ENCODE measurements at places on chromosomes 6 and 20.

DNA sequence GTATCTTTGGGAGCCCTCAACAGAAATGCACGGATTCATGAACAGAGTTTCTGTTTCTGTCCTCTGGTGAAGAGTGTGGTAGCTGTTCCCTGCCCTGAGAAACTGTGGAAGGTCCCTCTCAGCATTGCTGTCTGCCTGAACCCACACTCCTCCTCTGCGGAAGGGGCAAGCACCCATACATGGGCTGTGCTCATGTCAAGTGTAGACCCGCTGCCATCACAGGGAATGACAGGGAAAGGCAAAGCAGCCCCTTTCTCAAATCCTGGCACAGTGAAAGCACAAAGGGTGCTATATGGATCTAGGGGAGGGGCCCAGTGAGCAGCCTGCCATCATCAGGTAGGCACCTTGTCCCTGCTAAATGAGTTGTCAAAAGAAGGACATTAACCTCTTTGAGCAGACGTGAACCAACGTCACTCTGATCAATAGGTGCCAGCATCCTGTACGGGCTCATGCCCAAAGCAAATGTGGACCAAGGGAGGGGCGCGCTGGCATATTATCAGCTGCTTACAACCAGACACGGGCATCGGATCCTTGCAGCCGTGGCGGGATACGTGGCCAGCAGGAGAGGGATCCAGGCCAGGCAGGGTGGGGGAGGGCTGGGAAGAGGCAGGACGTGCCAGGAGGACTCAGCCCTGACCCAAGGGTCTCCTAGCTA lies 231.2 kb upstream of the PMEPA1 start:
- no peak for DNase-seq

GRCh38 chr6:148892247-148892646 lies 145.4 kb downstream of the UST start:
- DNase-seq: no peak

DNA sequence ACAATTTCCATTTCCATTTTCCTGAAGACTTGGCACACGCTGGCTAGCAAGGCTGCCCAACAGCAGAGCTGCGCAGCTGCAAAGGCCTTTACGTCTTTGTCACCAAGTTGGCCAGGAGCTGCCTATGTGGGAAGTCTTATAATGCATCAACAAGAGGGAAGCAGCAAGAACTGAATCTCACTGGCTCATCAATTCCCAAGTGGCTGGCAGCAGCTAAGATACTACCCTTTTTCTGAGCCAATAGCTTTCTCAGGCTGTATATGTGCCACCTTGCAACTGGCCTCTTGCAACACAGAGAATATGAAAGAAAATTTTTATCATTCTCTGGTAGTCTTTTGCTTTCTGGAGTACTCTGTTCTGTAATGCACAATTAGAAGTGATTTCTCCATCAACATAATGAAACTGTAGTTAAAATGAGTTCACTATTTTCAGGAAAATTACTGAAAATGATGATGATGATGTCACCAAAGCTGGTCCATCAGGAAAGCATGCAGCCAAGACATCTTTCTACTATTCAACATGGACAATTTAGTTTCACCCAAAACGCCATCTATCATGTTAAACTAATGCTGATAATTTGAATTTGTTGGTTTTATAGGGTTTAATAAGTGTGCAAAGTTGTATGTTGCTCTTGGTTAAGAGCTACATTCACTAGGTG lies 97.3 kb upstream of the FOXA2 start:
- DNase-seq: no peak

DNA sequence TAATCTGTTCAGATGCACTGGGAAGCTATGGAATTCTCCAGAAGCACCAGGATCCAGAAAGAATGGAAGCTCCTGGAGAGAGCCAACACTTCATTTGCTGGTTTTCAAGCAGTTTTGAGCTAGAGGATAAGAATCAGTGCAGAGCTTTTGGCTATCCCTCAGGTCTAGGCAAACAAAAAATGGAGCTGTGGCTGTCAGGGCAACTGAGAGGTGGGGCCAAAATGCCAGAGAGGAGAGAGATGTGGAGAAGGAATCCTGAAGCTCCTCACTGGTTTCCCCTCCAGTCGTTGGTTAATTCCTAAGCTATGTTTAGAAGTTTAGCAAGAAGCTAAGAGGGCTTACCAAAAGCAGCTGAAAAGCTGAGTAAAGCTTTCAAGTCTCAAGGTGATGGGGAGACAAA lies 294.2 kb upstream of the JARID2 start:
- no peak for DNase-seq

- no peak for DNase-seq
These were observed 195.3 kb upstream of the KCNK16 start for GRCh38 chr6:39517756-39518155.

DNA sequence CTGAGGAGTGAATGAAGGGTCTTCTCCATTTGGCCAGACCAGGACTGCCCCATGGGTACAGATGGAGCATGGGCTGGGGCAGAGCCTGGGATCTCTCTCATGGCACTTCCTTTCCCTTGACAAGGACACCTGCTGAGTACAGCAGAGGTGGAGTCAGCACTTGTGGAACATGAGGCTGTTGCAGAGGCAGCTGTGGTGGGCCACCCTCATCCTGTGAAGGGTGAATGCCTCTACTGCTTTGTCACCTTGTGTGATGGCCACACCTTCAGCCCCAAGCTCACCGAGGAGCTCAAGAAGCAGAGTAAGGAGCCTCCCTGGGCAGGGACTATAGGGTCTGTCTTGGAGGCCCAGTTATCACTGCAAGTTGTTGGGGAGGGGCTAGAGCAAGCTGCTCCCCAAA lies 29.6 kb downstream of the GSS start:
- DNase-seq: no peak

DNA sequence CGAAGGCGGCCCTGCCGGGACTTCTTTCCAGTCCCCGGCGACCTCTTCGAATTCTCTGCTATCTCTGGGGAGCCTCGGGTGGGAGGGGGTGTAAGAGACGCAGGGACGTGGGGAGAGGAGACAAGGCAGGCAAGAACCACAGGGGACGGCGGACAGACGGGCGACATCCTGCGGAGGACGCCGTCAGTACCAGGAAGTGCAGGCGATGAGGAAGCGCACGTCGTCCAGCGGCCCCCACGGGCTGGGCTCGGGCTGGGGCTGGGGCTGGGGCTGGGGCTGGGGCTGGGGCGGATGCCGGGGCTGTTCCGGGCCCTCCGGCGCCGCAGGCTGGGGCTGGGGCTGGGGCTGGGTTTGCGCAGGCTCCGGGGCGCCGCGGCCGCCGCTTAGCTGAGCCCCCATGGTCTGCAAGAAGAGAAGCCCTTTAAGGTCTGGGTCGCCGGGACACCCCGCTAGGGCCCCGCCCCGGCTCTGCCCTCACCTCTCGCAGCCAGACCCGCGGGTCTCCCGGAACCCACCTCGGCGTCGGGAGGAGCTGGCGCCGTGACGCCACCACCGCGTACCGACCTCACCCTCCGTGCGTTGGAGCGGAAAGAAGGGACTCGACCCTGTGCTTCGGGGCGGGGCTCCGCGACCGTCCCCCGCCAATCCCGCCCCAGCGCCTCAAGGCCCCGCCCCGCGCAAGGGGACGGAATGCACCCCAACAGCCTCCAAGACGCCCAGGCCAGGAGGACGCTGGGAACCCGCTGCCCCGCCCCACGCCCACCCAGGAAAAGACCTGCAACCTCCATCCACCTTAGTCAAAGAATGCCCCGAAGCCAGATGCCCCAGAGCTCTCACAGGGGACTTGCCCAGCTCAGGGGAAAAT lies at the start of gene MMP24OS:
Gene MMP24OS (minus strand): TSS at position 592 of the 865 bp plus-strand sequence. CDS start 193 bp downstream, at position 399.
- peak; percentile 93 for DNase-seq

- no peak for DNase-seq
These were observed 27.5 kb upstream of the AVP start for GRCh38 chr20:3111995-3112394.

DNA sequence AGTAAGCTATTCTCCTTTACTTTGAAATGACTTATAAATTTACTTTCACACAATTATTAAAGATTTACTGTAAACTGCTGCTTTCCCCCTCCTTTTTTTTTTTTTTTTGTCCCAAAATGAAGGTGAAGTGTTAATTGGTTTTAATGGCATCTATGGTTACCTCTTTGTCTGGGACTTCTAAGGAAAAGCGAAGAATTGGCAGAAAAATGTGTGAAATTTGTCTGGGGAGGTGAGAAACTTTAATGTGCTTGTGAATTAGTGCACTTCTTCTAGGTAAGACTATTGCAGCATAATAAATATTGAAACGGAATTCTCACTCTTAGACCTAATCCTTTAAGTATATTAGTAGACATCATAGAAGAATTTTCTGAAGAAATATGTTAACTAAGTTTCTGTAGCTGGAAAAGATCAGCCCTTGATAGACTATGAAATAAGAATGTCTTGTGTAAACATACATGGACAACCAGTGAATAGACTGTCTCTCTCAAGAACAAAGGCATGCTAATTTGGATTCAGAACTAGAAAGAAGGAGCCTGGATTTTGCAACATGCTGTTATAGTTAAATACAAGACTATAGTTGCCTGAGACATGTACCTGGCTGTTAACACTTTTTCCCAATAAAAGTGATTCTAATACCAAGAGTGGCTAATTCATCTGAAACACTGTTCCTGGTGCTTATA lies 23.9 kb downstream of the FLRT3 start:
- no peak for DNase-seq

DNA sequence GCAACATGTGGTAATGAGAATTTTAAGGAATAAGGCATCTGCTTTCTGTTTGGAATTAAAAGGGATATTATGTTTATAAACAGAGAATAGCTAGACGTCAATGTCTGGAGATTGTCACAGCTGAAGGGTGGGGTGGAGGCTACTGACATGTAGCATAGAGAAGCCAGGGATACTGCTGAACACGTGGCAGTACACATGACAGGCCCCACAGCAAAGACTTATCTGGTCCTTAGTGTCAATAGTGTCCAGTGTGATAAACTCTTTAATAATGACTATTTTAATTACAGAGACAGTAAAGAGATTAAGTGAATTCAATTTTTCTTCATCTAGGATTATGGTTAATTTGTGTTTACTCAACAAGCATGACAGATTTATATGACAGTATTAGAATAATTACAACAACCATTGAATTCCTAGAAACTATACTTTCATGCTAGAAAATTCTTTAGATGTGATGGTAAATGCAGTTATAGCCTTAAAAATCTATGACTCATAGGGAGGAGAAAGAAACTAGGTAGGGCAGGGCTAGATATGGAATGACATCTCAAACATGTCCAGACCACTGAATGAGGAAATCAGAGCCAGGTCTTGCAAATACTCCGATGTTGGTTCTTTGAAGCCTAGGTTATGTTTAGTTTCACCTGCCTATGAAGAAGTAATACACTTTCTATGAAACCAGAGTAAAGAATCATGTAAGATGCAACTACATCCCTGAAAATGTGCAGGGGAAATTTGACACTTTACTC lies 399.5 kb downstream of the PHF3 start:
- no peak for DNase-seq

DNA sequence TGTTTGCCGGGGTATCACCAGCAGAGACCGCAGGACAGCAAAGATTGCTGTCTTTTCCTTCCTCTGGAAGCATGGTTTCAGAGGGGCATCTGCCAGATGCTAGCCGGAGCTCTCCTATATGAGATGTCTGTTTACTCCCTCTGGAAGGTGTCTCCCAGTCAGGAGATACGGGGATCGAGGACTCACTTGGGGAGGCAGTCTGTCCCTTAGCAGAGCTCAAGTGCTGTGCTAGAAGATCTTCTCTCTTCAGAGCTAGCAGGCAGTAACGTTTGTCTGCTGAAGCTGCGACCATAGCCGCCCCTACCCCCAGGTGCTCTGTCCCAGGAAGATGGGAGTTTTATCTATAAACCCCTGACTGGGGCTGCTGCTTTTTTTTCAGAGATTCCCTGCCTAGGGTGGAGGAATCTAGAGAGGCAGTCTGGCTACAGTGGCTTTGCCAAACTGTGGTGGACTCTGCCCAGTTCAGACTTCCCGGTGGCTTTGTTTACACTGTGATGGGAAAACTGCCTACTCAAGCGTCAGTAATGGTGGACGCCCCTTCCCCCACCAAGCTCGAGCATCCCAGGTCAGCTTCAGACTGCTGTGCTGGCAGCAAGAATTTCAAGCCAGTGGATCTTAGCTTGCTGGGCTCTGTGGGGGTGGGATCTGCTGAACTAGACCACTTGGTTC lies 133.0 kb upstream of the FLRT3 start:
- no peak for DNase-seq

DNA sequence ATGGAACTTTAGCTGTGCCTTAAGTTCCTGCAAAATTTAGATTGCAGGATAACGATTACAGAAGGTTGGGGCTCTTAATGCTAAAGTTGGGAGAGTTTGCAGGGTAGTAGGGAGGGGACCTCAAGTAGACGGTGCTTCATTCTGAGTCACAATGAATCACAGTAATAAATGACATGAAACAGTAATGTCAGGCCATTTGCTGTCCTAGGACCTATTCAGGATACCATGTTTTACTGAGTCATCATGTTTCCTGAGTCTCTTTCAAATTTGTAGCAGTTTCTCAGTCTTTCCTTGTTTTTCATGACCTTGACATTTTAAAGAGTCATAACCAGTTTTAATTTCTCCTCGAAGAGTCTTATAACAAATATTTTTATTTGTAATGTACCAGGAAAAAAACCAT lies 406.9 kb upstream of the MAP3K7 start:
- no peak for DNase-seq

- no peak for DNase-seq
These were observed 14.3 kb upstream of the LAMP5 start for GRCh38 chr20:9500121-9500520.

GRCh38 chr6:29376003-29376402 lies 912 bp upstream of the OR12D3 start:
- no peak for DNase-seq

DNA sequence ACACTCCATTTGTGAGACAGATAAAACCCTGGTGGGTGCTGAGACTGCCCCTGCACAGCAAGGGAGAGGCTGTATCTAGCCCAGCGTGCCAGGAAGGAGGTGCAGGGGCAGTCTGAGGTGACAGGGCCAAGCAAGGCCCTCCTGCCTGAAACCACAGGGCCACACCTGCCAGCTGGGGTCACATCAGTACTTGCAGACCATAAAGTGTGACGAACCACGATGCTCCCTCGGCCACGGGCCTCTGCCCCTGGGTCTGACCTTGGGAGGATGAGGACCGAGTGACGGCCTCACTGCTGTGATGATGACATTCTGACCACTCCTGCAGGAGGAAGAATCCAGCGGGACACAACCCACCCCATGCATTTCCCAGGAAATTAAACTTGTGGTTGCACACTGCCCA lies 75.1 kb downstream of the NINL start:
- DNase-seq: peak; percentile 13

DNA sequence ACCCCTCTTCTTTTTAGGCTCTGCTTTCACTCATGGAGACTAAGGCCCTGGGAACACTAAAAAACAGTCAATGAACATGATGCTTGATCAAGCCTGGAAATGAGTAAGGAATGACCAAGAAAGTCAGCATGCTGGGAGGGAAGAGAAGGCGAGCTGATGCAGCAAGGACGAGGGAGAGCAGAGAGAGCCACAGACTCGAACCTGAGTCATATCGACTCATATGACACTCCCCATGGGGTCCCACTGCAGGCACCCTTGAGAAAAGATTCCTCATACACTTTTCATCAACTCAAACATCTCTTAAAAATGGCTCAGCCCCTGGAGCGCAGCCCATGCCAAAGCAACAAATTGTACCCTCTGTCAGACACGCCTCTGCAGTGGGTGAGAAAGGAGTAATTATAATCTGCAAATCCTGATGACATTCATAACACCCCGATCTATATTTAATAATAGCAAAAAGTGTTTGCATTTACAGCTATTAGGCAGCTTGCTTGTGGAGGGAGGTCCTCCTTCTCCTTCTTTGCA lies 127.2 kb downstream of the F13A1 start:
- no peak for DNase-seq
